ENCODE measurements at places on chromosomes 5 and 9. TPM values are rescaled to one million over a fixed set of nuclear protein-coding genes. Genes with fewer than 3 reads are reported as not detected.

PDE8B gene
- 5.9 TPM for total RNA-seq

DNA sequence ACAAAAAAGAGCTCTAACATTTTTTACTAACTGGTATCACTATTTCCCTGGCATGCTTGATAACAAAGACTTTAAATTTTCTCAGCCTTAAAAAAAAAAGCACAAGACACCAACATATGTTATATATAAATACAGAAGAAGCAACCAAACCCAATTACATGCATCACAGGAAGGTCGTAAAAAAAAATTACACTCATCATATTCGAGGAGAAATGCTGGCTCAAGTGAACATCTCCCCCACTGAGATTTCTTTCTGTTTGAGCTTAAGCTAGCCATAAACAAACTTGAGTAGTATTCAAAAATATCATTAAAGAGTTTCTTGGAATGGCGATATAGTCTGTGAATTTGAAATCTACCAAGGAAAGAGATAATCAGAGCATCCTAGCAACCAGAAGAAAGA, 7.5 kb upstream of the MSH3 start:
- DNase-seq = no peak

- DNase-seq = no peak
Measured at GRCh38 chr5:162882629-162883028, 554.8 kb upstream of the CCNG1 start.

DNA sequence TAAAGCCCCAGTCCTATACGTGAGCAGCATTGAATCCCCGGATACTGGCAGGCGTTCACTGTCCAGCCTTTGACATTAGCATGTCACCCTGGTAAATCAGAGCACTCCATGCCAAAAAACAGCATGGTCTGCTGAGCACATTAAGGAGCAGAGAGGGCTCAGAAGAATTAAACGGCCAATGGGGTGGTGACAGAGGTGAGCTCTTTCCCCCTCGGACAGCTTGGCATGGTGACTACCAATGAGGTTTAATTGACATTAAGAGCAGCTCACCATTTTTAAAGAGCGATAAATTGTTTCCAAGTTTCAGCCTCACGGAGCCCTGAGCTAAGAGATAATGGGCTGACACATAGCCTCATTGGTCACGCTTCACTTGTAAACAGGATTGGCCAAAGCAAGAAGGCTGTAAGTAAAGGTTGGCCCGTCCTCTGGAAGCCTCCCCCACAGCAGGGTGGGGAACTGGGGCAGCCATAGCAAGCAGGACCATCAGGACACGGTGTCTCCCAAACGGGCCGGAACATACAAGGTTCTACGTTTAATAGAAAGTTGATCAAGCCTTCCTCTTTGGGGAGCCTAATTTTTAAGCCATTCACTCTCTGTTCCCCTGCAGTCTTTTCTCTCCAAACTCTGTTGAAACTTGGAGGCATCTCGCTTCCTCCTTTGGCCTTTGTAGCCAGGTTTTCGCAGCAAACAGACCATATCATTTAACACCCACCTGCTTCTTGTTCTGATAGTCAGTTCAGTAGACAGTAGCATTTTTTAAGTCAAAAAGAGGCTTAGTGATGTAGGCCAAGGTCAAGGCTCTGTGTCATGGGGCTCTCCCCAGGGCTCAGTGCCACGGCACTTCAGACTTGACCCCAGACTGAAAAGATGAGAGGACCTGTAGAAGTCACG, 25.9 kb downstream of the QRFP start:
- DNase-seq = no peak

FGFR4 gene
- 0.93 TPM for total RNA-seq

- DNase-seq = no peak
Measured at GRCh38 chr9:127635201-127635735, 23.2 kb downstream of the STXBP1 start.

GRCh38 chr5:10935536-10935935, 174.5 kb upstream of the DAP start:
- DNase-seq = no peak

DNA sequence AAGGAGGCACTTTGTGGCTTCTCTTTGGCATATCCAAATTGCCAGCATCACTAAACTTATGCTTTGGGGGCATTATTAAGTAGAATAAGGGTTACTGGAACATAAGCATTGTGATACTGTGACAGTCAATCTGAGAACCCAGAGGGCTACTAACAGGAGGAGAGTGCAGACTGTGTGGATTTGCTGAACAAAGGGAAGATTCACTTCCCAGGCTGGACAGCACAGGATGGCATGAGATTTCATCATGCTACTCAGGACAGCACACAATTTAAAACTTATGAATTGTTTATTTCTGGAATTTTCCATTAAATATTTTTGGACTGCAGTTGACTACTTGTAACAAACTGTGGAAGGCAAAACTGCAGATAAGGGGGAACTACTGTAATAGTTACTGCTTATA, 212.5 kb downstream of the TMC1 start:
- no peak for DNase-seq

IRX4 gene
- total RNA-seq = 18.6 TPM

- no peak for DNase-seq
Measured at GRCh38 chr9:70602321-70603019, 188.0 kb upstream of the KLF9 start.

DNA sequence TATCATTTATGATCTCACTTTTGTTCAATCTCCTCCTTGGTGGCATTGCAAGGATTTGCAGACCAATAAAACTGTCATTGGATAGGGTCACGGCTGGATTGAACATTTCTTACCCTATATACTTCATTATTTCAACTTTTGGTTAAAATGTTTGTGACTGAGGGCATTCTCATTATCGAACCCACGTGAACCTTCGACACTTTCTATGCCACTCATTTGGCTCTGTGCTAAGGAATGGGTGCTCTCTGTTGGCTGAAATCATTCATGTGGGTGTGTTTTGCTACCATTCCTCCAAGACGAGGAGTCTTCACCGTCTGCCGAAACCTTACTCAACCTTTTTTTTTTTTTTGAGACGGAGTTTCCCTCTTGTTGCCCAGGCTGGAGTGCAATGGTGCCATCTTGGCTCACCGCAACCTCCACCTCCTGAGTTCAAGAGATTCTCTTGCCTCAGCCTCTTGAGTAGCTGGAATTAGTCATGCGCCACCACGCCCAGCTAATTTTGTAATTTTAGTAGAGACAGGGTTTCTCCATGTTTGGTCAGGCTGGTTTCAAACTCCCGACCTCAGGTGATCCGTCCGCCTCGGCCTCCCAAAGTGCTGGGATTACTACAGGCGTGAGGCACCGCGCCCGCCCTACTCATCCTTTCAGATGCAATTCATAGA, 62.5 kb downstream of the CSNK1A1 start:
- DNase-seq = no peak

DNA sequence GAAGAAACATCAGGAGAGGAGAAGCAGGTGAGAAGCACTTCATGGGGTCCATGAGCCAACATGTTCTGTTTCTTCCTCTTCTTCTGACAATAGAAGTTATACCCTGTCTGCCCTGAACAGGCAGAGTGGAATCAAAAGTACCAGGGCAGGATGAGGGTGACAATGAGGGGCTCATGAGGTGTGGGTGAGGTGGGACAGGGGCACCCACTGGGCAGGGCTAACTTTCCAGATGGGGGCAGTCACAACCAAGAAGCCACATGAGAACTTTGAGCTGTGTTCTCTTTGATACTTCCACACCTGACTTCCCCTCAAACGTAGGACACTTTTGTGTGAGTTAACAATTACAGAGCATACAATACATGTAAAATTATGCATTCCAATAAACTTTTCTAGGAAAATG, 92.7 kb downstream of the LHFPL2 start:
- no peak for DNase-seq

DNA sequence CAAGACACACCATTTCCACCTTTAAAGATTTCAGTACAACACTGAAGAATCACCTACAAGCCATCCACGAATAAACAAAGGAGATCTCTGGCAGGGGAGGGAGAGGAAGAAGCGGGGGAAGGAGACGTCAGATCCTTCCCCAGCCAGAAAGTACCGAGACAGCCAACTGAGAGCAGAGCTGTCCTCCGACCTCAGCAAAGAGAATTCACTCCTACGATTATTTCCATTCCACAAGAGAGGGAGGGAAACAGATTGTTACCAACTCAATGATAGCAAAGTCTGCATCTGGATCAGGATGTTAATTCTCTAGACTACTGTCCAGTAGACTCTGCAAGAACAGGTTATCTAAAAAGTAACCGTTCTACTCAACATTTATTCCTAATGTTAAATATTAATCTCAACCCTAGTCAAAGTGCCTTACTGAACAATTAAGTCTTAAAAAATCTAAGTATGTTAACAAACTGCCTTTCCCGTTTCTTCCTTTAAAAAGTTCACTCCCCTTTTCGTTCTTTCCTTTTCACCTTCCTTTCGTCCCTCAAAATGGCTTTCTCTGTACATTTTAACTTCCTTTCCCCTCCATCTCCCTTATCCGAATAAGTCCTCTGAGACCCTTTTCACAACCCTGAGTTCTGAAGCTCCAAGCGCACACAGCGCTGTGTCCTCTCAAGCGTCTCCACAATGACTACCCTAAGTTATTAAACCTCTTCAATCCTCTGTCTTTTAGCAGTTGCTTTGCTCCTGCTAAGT, 1.4 kb downstream of the CHD1 start:
- DNase-seq = peak; percentile 22

PCDHA9 gene
- total RNA-seq = not detected

DNA sequence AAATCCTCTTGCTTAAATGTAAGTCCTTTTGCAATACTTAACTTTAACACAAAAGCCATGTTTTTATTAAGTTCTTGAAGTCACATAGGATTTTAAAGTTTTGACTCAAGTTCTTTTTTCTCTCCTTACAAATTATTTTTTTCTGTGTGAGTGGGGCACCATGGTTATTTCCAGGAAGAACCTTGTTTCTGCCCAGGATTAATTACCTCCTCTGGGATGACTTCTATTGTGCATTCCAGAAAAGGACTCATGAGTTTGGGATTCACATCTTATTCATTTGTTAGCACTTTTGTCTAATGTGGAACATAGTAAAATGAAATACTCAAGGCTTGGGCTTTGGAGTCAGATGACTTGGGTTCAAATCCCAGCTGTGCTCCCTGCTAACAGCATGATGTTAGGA, 421.4 kb upstream of the WWC1 start:
- no peak for DNase-seq

- DNase-seq = no peak
Measured at GRCh38 chr5:54098267-54098666, 212.1 kb downstream of the ARL15 start.

DNA sequence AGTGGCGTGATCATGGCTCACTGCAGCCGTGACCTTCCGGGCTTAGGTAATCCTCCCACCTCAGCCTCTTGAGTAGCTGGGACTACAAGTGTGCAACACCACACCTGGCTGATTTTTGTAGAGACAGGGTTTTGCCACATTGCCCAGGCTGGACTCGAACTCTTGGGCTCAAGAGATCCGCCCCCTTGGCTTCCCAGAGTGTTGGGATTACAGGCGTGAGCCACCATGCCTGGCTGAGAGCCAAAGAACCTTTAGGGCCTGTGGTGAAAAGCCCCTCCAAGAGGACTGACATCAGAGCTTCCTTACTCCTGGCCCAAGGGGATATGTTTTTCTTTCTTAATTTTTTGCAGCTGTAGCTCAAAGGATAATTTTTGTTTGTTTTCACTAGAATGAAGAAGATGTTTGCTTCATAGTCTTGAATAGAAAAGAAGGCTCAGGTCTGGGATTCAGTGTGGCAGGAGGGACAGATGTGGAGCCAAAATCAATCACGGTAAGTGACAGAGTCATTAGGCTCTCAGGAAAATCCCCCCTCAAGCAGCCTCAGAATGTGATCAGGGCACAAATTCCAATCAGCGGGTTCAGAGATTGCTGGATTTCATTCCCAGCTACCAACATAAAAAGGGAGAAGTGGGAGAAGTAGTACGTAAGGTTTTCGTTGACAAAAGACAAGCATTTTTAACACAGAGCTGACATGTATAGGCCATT, 77.1 kb downstream of the GOLPH3 start:
- no peak for DNase-seq

UGT3A1 gene
- not detected for total RNA-seq

DNA sequence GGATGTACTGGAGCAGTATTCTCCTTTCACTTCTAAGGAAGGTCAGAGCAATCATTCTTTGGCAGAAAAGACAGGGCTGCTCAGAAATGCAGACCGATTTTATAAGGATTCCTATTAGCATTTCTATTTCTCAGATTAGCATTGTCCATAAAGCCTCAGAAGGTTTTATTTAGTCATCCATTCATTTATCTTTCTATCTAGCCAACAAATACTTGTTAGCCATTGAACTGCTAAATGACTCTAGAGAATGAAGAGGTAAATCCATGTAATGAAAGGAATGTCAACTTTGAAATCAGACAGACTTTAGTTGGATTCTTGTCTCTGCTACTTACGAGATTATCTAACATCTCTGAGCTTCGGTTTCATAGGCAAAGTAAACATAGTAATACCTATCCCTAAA, 165.2 kb downstream of the SLC25A46 start:
- no peak for DNase-seq

SAXO1 gene
- 0.03 TPM for total RNA-seq

SKIC3 gene
- total RNA-seq = 62.0 TPM

- no peak for DNase-seq
Measured at GRCh38 chr9:36991516-36992134, 42.4 kb downstream of the PAX5 start.

- no peak for DNase-seq
Measured at GRCh38 chr9:131587331-131587730, 42.0 kb downstream of the PRRT1B start.

GRCh38 chr9:96199006-96199405, 103.0 kb downstream of the HSD17B3 start:
- no peak for DNase-seq

PCDHB7 gene
- total RNA-seq = 0.55 TPM

DNA sequence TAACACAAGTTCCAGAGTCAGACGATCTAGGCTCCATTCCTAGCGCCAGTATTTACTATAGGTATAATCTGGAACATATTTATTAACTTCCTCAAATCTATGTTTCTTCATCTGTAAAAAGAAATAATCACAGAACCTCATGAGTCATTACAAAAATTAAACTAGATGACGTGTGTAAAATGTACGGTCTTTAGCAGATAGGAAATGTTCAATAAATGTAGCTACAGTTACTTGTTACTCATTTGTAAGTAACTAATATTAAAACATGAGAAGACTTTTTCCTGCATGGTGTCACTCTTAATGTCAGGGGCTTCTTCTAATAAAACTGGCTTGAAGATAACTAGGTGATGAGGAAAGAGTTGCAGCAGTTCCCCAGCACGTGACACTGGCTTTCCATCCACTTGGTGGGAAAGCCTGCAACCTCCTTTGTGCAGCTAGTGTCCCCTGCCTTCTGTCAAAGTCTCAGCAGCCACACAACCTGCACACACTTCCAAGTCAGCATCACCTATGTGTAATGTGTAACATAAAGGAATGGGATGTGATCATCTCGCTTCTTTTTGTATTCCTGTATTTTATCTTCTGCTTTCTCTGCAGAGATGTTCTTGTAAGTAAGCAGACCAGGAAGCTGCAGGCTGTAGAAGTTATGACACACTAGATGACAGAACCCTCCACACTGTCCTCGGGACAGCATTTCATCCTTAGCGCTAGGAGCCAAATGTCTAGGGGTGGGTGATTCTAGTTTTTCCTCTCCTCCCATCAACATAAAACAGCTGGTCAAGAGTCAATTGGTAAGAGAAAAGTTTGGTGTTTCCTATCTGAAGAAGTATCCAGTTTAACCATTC, 1.8 kb upstream of the JAKMIP2 start:
- no peak for DNase-seq

Data from left ventricle myocardium inferior (tissue), 1 donor.